ENCODE measurements at places on chromosomes 2 and 18. TPM values are rescaled to one million over a fixed set of nuclear protein-coding genes. Genes with fewer than 3 reads are reported as not detected.
A peak's percentile ranks its signal among the peaks of the same experiment; 100 is the strongest.

PROKR1 gene
- not detected for total RNA-seq

DCDC2C gene
- total RNA-seq, result not detected

HIBCH gene
- 9.3 TPM for total RNA-seq

SPIRE1 gene
- total RNA-seq, result 125 TPM

FOXI3 gene
- total RNA-seq, result not detected

BMP10 gene
- total RNA-seq, result not detected

PRSS56 gene
- total RNA-seq, result not detected

AFTPH gene
- 56.3 TPM for total RNA-seq

CREG2 gene
- total RNA-seq, result 0.26 TPM

MAP4K4 gene
- total RNA-seq, result 82.2 TPM

TNFAIP6 gene
- total RNA-seq, result 2.6 TPM

DSC2 gene
- 49.0 TPM for total RNA-seq

DNA sequence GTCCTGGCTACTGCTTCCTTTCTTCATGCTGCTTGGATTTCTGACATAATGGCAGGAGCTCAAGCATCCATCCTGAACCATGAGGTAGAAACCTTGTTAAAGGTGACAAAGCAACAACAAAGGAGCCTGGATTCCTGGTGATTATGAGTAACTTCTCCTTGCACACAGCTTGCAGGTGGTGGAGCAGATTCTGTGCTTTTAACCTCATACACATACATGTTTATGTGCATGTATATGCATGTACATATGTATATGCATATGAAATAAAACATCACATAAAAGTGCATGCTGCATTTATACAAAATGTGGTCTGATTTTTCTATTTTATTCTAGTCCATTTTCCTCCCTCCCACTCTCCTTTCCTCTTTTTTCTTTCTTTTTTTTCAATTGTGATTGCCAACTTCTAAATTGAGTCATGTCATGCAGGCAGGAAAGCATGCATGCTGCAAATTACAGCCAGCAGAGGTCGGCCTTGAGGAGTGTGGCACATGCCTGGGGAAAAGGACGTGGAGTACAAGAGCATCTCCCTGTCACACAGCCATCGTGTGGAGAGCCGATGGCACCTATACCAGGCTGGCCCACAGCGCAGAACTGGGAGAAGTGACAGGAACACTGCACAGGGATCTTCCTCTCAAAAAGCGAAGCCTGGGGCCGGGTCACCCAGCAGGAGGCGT, 17.9 kb downstream of the LCT start:
- peak; percentile 29 for DNase-seq

DNA sequence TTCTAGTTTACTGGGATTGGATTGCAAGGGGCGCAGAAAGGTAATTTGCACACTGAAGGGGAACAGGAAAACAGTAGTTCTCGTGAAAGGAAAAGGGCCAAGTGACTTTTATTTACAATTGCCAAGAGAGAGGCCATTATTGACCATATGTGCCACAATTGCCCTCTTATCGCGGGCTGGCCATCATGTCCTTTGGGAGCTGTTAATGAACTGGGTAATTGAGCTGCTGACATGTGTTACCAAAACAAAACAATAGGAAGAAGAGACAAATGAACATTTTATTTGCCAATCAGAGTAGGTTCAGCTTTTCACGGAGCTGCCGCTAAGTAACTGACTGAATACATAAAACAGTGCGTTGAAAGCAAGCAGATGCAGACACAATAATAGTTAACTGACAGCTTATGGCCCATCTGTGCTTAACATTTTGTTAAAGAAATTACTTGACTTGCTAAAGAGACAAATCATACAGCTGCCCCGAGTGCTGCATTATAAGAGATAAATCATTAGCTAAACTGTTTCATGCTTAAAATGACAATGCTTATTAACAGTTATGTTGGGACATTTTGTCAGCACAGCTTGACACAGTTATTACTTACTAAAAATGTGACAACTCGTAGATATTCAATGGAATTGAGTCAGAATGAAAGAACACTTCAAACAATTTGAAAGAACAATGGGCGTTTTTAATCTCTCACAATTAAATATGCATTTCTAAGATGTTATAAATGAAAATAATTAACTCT, 57.5 kb downstream of the PAX3 start:
- no peak for DNase-seq

DNA sequence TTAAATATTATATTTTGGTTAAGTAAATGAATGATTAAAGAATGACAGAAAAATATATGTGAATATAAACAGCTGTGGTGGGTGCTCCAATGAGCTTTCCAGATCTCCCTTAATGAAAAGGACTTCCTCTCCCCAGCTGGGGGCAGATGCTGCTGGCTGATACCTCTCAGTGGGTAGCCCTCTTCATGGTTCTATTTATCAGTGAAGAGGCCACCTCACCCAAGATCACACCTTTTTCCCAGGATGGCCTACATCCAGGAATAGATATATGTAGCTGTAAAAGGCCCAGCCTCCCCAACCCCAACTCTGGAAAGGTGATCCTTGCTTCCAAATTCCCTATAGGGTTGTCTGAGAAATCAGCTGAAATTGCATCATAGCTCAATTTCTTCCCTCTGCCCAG, 135.2 kb upstream of the ACVR2A start:
- no peak for DNase-seq

DNA sequence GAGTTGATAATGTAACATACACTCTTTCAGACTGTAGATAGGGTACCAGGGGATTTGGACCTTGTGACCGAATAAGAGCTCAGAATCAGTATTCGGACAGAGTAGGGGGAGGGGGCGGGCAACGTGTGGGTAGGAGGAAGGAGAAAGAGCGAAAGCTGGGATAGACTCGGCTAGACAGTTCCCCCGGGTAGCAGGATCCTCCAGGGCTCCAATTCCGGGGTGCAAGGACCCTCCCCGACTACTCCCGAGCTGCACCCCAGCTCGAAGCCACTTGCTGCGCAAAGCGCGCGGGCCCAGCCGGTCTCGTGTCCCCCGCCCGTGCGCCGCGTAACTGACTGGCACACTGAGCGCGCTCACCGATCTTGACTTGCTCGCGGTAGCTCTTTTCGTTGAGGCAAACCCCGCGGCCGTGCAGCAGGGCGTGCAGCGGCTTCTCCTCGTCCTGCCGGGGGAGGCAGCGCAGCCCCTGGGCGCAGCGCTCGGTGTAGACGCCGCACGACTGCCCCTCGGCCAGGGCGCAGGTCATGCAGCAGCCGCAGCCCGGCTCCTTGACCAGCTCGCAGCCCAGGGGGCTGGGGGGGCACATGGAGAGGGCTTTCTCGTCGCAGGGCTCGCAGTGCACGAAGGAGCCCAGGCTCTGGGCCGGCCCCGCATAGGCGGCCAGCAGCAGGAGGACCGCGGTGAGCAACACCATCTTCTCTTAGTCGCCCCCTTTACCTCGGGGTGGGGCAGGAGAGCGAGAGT, 1.1 kb downstream of the IGFBP5 start:
- peak; percentile 17 for DNase-seq

DNA sequence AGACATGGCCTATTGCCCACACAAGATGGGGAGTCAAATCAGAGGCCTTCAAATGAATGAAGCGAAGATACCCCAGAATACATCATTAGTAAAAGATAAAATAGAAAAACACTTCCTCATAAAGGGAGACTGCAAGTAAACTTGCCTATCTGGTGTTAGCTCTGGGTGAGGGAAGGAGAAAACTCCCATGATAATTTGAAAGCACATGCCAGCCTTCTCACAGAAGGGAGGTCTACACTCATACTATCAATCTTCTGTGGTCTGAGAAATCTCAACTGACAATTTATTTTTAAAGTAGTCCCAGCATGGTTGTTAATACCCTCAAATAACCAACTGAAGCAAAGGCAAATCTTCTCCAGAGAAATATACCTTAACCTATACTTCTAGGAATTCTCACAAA, 75.4 kb downstream of the EXOC6B start:
- DNase-seq, result no peak

- DNase-seq, result no peak
Observed at GRCh38 chr2:69168144-69168813, 155.3 kb downstream of the ANTXR1 start.

- DNase-seq, result no peak
Observed at GRCh38 chr2:126635281-126635680, 20.7 kb upstream of the GYPC start.

- DNase-seq, result no peak
Observed at GRCh38 chr2:50098242-50098641, 933.7 kb downstream of the NRXN1 start.

DNA sequence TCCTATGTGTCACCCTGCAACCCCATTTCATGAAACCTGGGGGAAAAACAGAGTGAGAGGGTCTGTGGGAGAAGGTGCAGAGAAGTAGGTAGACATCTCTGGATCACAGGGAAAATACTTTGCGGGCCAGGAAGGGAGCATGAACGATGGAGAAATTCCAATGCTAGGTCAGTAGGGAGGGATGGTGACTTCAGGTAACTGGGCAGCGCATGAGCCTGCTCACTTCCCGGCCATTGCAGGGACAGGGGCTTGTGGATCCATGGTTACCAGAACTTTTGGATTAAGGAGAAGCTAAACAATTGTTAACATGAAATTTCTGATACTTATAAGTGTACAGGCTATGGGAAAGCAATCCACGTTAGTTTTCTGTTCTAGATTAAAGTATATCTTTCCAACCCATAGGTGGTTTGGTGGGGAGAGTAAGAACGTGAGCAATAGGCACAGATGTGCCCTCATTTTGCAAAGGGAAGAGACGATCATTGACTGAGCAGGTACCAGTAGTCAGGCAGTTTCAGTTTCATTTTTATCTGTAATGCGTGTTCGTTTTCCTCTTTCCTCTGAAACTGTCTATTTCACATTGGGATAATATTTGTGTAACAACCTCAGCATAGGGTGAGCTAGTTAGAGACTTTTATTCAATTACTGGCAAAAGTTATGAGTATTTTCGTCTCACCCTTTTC, 65.0 kb downstream of the NYAP2 start:
- peak; percentile 12 for DNase-seq

DNA sequence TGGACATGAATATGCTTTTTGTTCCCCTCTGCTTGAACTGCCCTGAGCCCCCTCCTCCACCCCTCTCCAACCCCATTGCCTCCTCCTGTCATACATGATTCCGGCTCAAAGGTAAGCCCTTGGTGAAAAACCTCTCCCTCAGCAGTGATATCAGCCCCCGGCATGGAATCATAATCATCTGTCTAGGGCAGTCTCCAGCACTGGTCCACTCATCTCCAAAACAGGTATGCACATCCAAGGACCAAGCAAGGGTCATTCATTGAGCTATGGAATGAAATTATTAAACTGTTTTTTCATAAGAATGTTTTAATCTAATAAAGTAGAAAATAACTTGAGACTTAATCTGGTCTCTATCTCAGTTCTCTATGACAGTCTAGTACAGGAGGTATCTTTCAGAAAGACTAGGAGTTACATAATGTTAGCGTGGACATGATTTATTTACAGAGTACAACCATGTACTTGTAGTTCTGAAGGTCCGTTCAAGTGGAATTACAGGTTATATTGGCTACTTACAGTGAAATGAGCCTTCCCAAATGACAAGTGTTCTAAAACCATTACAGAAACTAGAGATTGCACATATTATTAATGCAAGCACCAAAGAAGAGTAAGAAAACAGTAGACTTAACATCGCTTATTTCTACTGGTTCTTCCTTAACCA, 75.2 kb downstream of the ACVR1 start:
- no peak for DNase-seq

GRCh38 chr2:120423167-120423943, 77.4 kb downstream of the INHBB start:
- DNase-seq, result no peak

DNA sequence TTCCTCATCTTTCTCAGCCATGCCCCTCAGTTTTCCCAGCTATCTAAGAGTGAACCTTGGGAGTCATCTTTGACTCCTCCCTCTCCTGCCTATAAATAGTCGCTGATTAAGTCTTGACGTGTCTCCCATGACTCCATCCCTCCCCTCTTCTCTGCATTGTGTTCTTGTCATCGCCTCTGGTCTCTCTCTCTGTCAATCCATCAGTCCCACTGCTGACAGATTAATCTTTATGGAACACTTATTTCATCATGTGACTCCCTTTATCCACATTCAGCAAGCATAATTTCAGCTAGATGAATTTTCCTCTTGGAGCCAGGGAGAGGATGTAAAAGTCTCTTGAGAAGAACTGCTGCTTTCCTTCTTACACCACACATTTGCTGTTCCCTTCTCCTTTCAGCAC, 9.4 kb downstream of the ADAM23 start:
- peak; percentile 35 for DNase-seq

DNA sequence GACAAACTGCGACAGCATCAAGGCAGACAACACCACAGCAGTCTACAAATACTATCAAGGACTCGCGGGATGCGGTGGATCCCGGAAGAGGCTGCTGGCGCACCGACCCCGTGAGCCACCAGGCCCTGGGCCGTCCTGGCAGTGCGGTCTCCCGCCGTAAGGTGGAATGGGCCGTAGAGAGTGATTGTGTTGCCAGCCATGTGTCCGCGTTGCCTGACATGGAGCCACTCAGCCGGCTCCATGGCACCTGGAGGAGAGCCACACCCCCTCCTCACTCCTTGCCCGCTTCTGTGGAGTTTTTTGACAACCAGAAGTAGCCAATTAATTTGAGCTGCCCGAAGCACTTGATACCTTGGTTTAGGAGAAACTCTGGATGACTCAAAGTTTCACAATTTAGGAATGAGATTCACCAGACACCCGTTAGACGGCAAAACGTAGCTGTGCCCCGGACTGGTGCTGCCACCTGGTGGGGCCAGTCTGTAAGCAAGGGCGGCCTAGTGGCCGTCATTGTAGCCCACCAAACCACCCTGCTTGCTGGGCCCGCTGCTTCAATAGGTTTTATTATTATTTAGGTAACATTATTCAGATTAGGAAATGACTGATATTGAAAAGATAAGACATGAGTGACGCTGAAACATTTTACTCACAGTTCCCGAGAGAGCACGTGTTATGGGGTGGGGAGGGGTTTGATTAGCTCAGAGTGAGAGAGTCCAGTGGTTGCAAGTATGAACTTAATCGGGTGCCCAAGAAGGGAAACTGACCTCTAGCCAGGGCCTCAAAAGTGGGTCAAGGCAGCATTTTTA, 10.2 kb upstream of the IMP4 start:
- peak; percentile 85 for DNase-seq

GRCh38 chr2:240498171-240498957, 59.4 kb downstream of the ANKMY1 start:
- no peak for DNase-seq

GRCh38 chr2:181995289-181995688, 9.6 kb downstream of the PPP1R1C start:
- DNase-seq, result no peak

GRCh38 chr2:179049546-179050311, at the start of gene CCDC141:
TSS of gene CCDC141 (minus strand) at chr2:179050137. CDS start at chr2:179049941, 196 bp downstream.
- no peak for DNase-seq

DNA sequence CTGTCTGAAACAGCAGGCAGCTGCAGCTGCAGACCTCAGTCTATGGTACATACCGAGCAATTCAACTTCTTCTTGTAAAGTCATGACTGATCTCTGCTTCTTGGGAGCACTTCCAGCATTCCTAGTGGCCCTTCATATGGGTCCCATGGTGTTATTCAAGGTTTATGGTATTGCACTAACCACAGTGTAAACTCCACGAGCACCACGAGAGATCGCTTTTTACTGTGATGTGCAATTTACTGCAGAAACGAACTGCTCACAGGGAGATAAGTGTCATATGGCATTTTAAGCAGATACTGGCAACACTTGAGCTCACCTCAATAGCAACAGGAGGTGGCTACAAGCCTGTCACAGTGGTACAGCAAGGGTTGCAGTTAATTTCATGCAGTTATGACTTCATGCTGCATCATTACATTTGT, 38.6 kb upstream of the SH3BP4 start:
- DNase-seq, result no peak
